Spleen (tissue), 13 donors: ENCODE measurements at places on chromosomes 7 and 10.
A peak's percentile ranks its signal among the peaks of the same experiment; 100 is the strongest.

- DNase-seq: no peak
Observed at GRCh38 chr10:44864051-44864450, 47.1 kb upstream of the TMEM72 start.

GRCh38 chr7:121305109-121305508 is 23.7 kb upstream of the WNT16 start:
- no peak for DNase-seq

GRCh38 chr10:58942724-58943123 is 233.7 kb upstream of the PHYHIPL start:
- no peak for DNase-seq

GRCh38 chr7:48213226-48213625 is 42.0 kb downstream of the ABCA13 start:
- DNase-seq: no peak

DNA sequence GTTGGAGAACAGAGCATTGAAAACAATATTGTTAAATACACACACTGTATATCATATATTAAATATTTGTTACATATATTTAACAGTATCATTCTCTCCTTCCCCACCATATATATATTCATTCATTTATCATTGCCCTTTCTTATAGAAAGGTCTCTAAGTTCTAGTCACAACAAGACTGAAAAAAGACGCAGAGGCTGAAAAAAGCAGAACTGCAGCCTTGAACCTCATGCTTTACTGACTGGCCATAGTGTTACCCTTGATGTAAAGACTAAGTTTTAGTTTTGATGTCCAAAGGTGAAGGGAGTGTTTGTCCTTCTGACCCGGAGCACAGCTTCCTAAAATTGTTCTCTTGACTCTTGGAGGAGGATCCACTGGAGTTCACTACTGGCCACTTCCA is 247.9 kb downstream of the PTEN start:
- DNase-seq: no peak

- no peak for DNase-seq
Observed at GRCh38 chr10:59829601-59830000, 76.3 kb upstream of the MRLN start.

- peak; percentile 89 for DNase-seq
Observed at GRCh38 chr10:72087969-72088888, at the start of gene SPOCK2. SPOCK2 (minus strand) TSS chr10:72088551; CDS start chr10:72088328, 223 bp downstream.

- peak; percentile 75 for DNase-seq
Observed at GRCh38 chr7:27739301-27739908, 557 bp upstream of the TAX1BP1 start.

GRCh38 chr10:101157756-101158458 is 26.8 kb downstream of the TLX1 start:
- no peak for DNase-seq

DNA sequence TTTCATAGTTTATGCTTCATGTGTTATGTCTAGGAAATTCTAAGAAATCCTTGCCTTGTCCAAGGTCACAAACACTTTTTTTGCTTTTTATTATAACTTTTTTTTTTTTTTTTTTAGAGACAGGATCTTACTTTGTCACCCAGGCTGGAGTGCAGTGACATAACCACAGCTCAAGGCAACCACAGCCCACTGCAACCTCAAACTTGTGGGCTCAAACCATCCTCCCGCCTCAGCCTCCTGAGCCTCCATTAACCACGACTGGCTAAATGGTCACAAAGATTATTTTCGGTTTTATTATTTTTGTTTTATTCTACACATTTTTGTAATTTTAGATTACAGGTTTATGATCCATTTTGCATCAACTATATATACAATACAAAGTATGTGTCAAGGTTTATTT is 7.1 kb upstream of the FAM204A start:
- no peak for DNase-seq

DNA sequence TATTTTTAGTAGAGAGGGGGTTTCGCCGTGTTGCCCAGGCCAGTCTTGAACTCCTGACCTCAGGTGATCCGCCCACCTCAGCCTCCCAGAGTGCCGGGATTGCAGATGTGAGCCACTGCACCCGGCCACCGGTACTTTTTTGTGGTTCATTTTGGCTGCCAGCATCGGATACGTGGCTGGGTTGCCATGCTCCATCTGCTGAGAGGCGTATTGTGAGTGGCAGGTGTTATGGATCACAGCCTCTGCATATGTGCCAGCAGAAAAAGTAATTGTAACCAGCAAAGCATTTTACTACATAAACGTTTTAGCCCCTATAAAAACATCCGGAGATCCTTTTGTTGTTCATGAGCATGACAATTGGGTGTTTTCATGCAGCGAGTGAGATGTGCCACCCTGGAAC is 7.1 kb downstream of the FOXK1 start:
- no peak for DNase-seq

DNA sequence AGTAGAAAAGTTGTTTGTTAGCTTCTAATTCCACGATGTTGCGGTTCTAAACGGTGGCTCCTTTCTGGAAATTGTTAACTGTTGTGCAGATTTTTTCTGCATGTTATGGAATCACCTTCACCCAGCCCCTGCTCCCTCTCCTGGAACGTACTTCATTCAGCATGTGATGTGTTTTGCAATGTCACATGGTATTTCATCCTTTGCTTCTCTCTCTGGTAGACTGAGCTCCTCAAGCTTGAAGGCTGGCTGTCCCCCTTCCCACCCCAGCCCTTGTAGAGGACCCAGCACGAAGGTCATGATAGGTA is 4.4 kb downstream of the PPP2R2D start:
- peak; percentile 19 for DNase-seq

GRCh38 chr10:18501629-18502028 is 149.8 kb downstream of the NSUN6 start:
- no peak for DNase-seq

DNA sequence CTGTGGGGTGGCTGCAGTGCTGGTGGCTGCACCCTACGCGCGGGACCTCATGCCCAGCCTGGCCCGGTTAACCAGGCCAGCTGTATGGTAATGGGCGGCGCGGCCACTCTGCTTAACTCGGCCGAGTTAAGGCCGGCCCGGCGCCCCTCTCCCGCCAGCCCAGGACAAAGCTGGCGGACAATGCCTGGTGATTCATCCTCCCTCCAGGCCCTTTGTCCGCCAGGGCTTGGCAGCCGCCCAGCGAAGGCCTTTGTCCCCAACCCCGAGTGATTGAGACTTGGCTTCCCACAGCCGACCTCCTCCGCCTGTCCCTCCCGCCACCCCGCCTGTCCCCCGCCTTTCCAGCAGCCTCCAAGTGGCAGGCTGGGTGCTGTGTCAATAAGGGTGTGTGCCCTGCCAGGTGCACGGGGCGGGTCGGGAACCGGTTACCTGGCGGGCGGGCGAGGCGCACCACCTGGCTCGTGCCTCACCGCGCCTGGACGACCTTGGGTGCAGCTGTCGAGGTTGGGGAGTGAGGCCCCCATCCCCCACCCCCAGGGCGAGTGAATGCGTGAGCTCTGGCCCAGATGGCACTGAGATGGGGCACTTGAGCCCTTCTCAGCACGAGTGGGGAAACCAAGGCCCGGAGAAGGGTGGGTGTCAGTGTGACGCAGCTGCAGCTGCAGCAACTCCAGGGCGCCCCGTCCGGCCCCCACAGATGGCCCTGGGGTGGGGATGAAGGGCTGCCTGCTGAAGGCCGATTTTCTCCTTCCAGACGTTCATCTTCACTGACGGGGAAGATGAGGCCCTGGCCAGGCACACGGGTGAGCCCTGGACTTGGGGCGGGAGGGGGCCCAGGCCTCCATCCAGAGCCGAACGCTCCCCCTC is 4.6 kb downstream of the LFNG start:
- peak; percentile 86 for DNase-seq

DNA sequence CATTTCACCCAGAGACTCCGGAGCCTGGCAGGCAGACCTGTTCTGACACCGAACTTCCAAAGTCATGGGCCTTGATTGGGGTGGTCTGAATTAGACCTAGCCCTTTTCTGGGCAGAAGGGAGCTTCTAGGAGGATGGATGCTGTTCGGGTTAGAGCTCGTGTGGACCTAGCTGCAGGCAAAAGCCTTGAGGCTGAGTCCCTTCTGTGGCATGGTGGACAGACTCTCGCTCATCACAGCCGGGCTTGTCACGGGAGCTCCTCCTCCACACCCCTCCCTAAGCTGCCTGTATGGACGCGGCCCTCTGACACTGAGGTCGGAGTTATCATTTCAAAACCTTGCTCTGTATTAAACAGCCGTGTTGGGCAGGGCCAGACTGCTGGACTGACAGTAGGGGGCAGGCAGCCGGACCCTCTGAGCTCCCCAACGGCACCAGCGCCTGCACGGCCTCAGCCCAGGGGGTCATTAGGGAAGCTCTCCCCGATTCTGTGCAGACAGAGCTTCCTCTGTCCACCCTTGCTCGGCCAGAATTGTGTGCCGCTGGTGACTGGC is 2.2 kb downstream of the IRF5 start:
- DNase-seq: peak; percentile 83

DNA sequence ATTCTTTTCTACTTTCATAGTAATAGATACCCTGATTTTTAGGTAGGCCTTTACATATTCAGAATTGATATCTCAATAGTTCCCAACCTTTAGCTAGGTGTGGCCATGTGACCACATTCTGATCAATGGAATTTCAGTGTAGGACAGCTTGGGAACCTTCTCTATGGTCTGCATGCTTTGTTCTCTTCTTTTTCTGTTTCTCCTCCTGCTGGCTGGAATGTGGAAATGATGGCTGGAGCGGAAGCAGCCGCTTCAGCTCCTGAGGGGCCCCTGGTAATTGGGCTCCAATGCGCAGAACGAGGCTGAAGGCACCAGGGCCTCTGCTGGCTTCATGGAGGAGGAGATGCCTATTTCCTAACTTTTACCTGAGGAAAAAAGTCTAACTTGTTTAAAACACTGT is 152.6 kb downstream of the ZMYND11 start:
- no peak for DNase-seq

GRCh38 chr7:75920431-75921161 is 5.6 kb downstream of the POR start:
- no peak for DNase-seq

- DNase-seq: no peak
Observed at GRCh38 chr7:84651876-84652275, 457.3 kb upstream of the SEMA3A start.

GRCh38 chr7:22173685-22174573 is 183.0 kb downstream of the RAPGEF5 start:
- no peak for DNase-seq

GRCh38 chr7:124035706-124036105 is 2.8 kb upstream of the TMEM229A start:
- no peak for DNase-seq

GRCh38 chr7:786472-787255 is 45.6 kb upstream of the SUN1 start:
- peak; percentile 84 for DNase-seq

DNA sequence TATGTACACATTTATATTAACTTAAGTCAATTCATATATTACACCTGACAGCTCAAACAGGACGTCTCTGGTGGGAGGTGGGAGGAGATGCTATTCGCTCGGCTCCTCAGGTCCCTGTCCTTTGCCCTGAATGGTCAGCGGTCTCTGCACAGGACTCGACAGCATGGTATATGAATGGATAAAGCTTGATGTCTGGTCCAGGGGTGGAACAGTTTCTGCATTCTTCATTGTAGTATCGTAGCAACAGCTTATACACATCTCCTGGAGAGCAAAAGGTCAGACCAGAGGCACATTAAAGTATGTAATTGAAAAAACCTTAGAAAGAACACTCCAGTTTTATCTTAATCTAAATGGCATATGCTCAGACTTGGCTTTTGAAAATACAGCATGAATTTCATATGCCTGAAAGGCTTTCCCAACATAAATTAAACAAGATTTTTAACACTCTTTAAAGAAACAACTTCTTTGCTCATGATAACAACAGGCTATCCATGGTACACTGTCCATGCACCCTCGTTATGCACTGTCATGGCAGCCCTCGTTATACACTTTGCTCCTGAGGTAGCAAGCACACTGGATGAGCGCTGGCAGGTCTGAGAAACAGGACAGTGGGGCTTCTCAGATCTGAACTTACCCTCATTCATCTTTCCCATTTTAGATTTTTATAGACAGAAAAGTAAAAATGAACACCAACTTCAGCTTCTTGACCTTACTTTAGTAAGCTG is 57.3 kb upstream of the OGDHL start:
- DNase-seq: no peak

GRCh38 chr7:144786522-144786921 is 49.3 kb downstream of the TPK1 start:
- DNase-seq: no peak

- no peak for DNase-seq
Observed at GRCh38 chr7:39890411-39890810, 59.6 kb upstream of the CDK13 start.

DNA sequence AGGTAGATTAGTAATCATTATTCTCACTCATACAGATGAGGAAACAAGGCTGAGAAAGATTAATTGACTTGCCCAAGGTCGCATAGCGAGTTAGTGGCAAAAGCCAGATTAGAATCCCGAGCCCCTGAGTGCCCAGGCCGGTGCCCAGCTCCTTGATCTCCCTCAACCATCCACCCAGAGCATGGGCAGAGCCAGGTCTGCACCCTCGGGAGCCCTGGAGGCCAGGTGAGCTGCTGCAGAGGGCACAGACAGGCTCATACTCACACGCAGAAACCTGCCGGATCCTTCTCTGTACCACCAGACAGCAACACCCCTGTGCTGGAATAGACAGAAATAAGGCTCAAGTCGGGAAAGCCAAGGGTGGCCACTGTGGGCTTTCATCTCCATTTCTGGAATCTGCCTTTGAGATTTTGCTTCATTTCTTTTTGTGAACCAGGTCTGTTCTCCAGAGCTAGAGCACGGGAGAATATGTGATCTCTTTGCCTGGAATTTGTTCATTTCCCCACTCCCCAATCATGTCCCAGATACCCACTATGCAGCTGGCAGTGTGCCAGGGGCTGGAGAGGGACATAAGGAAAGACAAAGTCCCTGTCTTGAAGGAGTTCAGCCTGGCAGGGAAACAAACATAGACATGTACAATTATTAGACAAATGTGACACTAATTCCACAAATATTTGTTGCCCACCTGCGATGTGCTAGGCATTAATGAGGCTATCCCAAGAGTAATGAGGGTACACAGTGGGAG is 5.5 kb downstream of the AFAP1L2 start:
- DNase-seq: no peak

DNA sequence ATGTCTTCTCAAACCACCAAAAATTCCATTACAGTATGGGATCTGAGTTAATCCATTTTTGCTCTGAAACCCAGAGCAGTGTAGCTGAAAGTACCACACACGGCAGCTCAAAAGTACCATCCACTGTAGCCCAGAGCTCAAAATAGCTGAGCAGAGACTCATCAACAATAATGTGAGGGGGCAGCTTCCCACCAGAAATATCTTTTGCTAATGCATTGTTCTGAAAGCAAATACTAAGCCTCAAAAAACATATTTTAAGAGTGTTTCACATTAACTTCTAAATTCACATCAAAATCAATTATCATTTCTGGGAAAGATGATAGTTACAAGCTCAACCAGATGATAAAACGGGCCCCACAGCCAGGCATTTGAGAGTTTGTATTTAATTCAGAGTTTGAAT is 73.7 kb downstream of the ABLIM1 start:
- DNase-seq: no peak
